H7 (cell line): ENCODE measurements at places on chromosomes 11 and 22.
A peak's percentile ranks its signal among the peaks of the same experiment; 100 is the strongest.

- DNase-seq = peak; percentile 90
Observed at GRCh38 chr11:67415501-67416304, at the start of gene CARNS1. CARNS1 (plus strand) TSS chr11:67415678; CDS start chr11:67416200, 522 bp downstream.

- DNase-seq = no peak
Observed at GRCh38 chr11:35045236-35045820, 93.6 kb upstream of the CD44 start.

GRCh38 chr22:37657590-37658132 lies 862 bp upstream of the PDXP start:
- DNase-seq = peak; percentile 77

DNA sequence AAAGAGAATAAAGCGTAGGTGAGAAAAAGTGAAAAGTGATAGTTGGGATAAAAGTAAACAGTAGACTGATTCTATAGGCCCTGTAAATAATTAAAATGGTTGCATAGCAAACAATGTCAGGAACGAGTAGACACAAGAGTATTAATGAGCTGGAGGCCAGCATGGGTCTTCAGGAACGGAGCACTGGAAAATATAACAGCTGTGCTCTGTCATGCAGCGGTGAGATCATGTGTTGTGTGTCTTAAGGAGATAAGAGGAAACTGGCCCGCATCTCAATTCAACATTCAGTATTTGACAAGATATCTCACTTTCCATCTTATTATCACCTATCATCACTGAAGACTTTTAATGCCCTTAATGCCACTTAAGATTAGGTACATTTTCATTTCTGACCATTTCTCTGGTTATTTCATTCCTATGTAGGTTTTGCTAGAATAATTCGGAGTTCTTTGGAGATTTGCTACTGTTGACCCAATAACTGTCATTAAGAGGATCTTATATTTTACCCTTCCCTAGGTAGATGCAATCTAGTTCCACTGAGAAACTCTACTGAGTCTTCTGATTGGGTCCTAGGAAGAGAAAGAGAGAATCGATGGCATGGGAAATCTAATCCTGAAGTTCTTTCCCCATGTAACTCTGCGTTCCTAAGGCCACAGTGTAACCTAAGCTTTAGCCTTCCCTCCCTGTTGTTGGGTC lies 35.5 kb upstream of the VWA5A start:
- DNase-seq = no peak

DNA sequence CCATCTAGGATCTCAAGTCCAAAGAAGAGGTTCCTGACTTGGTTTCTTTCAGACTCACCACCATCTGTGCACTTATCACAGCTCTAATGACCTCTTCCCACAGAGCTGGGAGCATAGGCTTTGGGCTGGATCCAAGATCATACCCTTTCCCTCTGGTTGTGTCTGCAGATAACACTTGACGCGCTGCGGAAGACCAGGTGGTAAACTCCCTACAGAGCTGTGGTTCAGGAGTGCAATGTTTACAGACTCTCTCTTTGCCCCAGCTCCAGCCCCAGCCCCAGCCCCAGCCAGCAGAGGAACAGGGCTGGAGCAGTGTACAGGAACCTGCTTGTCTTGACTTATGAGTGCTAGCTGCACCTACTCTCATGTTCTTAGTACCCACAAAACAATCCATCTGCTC lies 274.4 kb upstream of the SYN3 start:
- DNase-seq = no peak

DNA sequence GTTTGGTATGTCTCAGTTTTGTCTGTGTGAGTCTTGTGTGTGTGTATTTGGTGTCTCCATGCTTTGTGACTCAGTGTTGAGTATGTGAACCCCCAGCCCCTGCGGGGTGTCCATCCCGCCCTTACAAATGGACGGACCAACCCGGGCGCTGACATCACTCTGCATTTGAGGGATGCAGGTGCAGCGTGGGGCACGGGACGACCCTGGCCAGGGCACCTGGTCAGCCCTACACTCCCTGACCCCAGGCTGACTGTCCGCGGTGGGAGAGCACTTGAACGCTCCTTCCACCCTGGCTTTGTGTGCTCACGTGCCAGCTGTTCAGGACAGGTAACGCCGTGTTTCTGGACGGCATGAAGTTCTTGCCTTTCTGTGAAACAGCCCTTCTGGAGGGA lies 369.0 kb downstream of the BRD1 start:
- no peak for DNase-seq

GRCh38 chr22:33579448-33580093 lies 340.7 kb downstream of the LARGE1 start:
- peak; percentile 68 for DNase-seq

DNA sequence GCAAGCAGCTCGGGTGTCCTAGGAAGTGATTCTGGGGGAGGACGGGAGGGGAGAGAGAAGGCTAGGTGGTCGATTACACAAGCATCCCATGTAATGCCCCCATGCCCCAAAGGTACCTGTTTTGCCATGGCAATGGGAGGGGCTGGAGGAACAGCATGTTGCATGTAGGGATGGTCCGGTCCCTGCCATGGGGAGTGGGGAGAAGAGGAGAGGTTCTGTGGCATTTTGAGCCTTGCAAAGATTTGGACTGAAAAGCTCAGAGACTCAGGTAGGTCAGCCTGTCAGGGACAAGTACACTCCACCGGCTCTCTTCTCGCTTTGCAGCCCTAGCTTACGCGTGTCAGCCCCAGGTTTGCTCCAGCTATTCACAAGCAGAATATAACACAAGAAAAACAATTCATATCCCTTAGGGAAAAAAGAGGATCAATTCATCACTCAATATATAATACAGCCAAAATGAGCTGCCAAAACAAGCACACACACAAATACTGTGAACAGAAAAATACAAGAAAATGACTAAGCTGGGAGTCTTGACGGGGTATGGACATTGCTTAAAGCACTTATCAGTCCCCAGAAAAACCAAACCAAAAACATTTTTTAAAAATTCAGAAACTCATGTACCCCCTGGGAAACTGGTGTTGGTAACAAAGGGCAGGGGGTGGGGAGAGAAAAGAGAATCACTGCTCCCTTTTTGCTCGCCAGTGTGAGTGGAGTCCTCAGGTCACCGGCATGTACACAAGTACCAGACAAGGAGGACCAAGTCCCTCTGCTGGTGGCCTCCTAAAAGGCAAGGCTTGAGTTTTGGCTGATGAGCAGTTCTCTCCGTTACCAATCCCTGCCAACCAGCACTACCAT lies 21.6 kb downstream of the APOL5 start:
- DNase-seq = no peak

- peak; percentile 81 for DNase-seq
Observed at GRCh38 chr11:123020968-123021367, 39.3 kb upstream of the BSX start.

GRCh38 chr11:67178421-67178820 lies 59.4 kb downstream of the KDM2A start:
- DNase-seq = no peak

- DNase-seq = no peak
Observed at GRCh38 chr11:19868871-19869270, 156.2 kb downstream of the NAV2 start.

GRCh38 chr22:38243007-38243765 lies 29.6 kb downstream of the TMEM184B start:
- peak; percentile 72 for DNase-seq

- DNase-seq = no peak
Observed at GRCh38 chr11:115244758-115245157, 259.5 kb downstream of the CADM1 start.

GRCh38 chr11:94802501-94802900 lies 34.3 kb downstream of the AMOTL1 start:
- DNase-seq = no peak

GRCh38 chr22:23772649-23773473 lies at the start of gene MMP11:
MMP11 (plus strand) TSS chr22:23772849; CDS start chr22:23772871, 22 bp downstream.
- DNase-seq = peak; percentile 96

- no peak for DNase-seq
Observed at GRCh38 chr11:28227460-28227859, 119.3 kb downstream of the METTL15 start.

DNA sequence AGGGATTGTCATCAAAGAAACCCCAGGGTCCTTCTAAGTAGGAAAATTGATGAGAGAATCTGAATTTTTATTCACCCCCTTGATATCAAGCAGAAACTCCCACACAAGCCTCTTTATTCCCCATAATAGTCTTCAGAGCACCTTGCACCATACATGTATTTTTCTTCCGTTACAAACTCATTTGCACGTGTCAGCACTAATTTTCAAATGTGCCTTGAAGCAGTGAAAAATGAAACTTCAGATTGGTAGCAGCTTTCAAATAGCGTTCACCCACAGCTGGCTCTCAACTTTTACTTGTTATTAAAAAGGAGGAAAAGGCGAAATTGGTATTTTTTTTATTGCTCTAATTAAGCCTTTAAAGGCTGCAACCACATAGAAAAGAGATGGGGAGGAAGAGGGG lies 343.0 kb upstream of the TENM4 start:
- no peak for DNase-seq

- peak; percentile 76 for DNase-seq
Observed at GRCh38 chr22:37302674-37303555, 20.6 kb downstream of the CYTH4 start.

DNA sequence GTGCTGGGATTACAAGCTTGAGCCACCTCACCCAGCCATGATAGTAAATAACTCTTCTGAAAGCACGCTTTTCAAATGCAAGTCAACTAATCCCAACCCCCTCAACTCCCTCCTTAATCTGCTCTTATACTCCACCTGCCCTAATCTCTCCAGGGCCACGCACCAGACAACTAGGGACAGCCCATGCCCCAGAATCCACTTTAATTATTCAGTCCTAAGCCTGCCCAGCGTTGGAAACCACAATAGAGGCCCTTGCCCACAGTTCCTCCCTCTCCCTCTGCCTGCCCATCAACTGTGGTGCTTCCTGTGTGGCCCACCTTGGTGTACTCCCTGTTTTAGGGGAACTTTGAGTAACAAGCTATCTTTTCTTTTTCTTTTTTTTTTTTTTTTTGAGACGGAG lies 2.7 kb upstream of the VPREB3 start:
- no peak for DNase-seq

GRCh38 chr11:129144256-129144655 lies 47.9 kb downstream of the ARHGAP32 start:
- no peak for DNase-seq

GRCh38 chr22:39419911-39420310 lies 20.3 kb downstream of the TAB1 start:
- DNase-seq = no peak
